Renal cortical epithelial cell (primary cell): ENCODE measurements at places on chromosomes 7 and 10.

DNA sequence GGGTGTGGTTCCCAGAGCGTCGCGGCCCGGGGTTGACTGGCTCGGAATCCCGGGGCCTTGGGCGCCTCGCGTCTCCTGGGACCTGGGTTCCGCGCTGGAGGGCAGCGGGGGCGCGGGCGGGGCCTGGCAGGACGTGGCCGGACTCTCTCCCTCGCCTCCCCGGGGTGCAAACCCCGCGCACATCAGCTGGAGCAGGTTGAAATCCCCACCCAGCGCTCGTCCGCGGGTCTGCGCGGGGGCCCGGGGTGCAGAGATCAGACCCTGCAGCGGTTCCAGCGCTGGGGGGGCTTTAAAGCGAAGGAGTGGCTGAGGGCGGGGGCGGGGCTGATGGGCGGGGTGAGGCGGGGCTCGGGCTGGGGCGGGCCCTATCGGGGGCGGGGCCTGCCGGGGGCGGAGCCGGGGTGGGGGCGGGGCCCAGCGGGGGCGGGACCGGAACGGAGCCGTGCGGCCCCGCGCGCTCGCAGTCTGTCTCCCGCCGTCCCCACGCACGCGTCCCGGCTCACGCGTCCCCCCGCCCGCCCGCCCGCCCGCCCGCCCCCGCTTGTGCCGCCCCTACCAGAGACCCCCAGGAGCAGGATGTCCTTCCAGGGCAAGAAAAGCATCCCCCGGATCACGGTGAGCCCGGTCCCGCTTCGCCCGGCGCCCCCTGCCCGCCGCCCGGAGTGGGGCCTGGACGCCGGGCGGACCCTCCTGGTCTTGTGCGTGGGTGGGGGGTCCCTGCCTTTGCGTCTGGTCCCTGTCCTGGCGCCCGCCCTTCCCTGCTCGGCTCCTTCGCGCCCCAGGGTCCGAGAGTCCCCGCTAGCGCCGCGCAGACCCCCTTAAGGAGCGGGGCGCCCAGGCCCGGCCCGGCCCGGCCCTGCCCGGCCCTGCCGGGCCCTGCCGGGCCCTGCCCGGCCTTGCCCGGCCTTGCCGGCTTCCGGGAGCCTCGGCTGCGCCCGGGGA, at the start of gene DPYSL4:
TSS of gene DPYSL4 (plus strand) at position 461 of the 942 bp plus-strand sequence. CDS start at position 577, 116 bp downstream.
- no peak for DNase-seq

GRCh38 chr7:131654668-131655326, 98.4 kb upstream of the PODXL start:
- DNase-seq, result peak; percentile 36

DNA sequence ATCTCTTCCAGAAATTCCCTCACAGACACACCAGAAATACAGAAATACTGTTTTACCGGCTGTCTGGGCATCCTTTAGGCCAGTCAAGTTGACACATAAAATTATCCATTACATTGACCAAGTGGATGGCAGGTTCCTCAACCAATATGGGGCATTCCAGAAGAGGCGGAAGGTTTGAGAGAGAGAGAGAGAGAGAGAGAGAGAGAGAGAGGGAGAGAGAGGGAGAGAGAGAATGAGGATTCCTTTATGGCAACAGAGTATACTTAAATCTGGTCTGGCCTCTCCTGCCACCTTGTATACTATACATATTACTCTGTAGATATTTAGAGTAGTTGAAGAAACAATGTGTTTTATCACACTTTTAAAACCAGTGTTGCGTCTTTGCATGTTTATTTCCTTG, 214.1 kb downstream of the CAMK1D start:
- no peak for DNase-seq

DNA sequence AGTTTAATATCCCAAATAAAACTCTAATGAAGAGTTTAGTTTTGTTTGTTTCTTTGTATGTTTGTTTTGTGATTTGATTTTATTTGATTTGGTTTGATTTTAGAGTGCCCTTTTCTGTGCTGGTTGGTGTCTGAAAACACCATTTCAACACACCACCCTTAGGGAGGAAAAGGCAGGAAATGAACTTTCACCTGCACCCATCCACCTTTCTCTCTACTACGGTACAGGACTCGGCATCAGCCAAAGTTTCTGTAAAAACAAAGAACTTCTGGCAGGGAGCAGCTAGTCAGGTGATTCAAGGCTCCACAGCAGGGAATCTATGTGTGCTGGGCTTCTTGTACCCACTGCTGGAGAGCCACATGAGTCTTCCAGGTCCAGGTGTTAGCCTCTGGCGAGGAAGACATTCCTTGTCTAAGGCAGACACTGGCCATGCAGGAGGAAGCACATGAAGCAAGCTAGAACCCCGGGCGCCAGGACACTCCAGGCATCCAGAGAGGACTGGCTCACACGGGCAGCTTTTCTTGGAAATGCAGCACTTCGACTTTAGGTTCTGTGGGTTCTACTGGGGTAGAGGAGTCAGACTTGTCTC, 22.1 kb upstream of the STK17A start:
- no peak for DNase-seq

DNA sequence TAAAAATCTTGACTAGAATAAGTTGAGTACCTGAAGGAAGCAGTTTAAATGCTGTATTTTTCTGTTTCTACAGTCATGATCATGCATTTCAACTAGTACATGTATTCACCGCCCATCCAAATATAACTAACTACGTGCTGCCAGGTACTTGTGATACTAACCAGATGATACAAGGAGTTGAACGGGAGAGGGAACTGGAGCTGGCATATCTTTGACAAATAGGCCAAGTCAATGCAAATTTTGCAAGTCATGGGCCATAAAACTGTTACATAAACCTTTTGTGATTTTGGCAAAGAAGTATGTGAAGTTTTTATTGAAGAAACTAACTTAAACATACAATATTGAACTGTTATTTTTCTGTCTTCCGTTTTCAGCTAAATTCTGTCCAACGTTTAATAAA, 14.5 kb downstream of the NUP42 start:
- DNase-seq, result no peak

- DNase-seq, result no peak
Observed at GRCh38 chr7:155551785-155552611, 5.6 kb upstream of the CNPY1 start.

GRCh38 chr7:26620352-26620751, 244.0 kb downstream of the SKAP2 start:
- DNase-seq, result peak; percentile 23

DNA sequence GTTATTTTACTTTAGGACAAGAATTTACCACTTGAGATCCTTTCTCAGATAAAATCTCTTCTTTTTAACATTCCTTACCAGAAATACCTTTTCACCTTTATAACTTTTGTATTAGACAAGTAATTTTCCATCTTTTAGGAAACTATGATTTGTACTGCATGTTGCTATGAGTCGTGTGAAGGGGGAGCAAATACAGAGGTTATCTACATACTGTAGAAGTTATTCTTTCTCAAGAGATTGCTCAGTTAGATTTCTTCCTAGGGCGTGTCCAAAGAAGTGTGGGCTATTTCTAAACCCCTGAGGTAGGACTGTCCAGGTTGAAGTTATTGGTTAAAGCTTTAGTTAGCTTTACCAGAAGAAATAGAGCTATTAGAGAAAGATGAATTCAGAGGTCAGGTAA, 30.2 kb upstream of the ARHGAP12 start:
- no peak for DNase-seq

GRCh38 chr10:88755753-88756152, 4.1 kb upstream of the LIPN start:
- DNase-seq, result no peak

DNA sequence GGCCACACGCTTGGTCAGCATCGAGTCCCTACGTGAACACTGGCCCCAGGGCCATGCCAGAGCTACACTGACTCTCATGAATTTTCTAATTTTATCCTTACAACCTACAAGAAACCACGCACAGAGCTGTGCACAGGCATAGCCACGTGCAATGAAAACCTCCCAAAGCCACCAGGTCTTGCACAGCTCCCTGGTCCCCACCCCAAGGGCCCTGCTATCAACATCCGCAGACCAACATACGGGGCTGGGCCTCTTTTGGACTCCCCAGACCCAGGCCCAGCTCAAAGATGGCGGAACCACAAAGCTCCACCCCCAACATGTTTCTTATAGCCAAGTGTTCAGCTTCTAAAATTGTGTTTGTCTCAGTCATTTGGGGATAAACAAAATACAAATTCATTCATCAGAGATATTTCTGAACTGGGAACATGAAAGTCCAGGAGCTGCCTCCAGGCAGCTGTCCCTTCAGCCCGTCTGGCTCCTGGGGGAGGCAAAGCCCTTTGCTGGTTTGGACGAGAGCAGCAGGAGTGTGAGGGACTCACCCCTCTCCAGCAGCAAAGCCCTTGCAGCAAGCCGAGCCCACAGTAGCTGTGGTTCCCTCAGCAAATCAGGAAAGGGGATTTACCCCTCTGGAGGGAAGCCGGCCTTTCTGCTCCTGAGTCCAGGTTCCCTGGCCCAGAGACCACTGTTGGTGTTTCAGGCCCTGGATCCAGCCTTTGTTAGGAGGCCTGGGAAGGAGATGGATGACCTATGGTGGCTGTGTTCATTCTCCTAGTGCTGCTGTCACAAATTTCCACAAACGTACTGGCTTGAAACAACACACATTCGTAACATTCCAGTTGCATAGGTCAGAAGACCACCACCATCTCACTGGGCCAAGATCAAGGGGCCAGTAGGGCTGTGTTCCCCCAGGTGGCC, 75.1 kb downstream of the OAT start:
- no peak for DNase-seq

GRCh38 chr7:19390795-19391194, 245.6 kb upstream of the FERD3L start:
- DNase-seq, result peak; percentile 14

DNA sequence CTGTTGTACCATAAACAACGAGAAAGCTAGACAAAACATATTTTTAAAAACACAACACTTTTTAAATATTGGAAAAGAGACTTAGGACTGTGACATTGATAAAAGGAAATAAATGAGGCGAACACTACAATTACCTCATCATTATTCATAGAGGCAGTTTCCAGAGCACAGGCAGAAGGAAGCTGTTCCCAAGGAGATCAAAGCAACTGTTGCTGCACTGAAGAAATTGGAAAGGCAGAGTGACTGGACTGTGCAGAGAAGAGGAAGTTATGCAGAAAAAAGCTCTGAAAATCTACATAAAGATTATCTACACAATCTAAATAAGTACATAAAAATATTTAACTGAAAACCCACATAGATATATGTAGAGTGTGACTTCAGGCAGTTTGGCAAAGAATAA, 32.8 kb downstream of the MYO3A start:
- peak; percentile 18 for DNase-seq

- no peak for DNase-seq
Observed at GRCh38 chr7:142745091-142745635, 4.1 kb upstream of the PRSS1 start.

DNA sequence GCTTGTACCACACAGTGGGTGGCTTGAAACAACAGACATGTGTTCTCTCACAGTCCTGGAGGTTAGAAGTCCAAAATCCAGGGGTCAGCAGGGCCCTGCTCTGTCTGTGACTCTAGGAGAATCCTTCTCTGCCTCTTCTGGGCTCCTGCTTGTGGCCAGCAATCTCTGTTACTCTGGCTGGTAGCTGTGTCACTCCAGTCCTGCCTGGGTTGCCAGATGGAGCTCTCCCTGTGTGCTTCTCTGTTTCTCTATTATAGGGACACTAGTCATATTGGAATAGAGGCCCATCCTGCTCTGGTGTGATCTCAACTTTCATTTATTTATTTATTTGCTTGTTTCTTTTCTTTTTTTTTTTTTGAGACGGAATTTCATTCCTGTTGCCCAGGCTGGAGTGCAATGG, 276.6 kb upstream of the GALNT17 start:
- no peak for DNase-seq

DNA sequence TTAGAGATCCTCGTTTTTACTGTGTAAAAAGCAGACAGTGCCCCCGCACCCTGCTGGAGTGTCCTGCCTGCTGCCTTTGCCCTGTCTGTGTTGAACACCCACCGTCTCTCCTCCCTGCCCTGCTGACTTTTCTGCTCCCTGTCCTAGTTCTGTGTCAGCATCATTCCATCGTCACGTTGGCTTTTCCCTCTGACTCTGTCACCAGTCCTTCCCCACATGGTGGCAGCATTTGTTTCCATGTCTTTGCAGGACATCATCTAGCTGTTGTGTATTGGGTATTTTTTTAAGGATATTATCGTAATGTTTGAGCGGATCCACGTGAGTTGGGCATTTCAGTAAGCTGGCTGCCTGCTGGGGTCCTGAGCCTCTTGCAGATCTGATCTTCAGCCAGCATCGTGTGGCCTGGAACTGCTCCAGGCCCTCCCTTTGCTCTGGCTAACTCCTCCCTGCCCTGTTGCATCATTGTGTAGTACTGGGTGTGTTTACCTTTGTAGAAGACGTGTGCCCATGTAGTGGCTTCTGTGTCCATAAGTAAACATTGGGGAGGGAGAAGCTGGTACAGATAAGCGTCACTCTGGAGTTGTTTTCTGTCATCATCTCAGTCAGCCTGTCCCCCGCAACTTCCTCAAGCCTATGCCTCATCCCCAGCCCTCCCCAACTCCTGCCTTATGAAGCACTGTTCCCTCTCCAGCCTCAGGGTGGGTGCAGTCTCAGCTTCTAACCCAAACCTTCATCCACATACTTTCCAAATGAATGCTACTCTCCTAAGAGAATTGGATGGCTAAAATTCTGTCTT, 44.3 kb downstream of the TRRAP start:
- DNase-seq, result peak; percentile 16

DNA sequence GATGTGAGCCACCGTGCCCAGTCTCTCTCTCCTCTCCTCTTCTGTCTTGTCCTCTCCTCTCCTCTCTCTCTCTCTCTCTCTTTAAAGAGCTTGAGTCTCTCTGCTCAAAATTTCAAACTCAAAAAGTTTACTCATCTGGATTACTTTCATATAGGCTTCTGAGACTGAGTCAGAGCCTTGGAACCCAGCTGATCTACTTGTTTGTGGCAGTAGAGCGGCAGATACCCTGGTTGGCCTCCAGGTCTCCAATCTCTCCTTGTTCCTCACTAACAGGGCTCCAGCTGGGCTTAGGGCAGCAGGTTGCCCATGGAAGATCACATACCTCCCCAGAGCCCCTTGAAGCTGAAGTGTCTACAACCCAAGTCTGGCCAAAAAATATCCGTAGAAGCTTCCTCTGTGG, 51.0 kb downstream of the HHEX start:
- no peak for DNase-seq

DNA sequence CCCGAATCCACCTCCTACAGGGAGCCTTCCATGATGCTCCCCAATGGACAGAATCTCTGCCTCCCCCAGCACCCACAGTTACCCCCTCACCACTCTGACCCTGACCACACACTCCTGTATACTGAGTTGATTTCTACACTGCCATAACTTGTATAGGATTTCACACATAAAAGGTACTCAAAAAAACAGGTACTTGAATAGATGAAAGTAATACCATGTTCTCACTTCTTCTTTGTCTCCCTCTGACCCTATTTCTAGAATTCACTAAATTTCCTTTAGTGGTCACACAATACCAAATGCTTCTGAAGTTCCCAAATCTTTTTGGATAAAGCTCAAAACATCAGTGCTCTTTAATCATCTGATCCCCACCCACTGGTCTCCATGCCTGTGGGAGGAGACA, 45.4 kb downstream of the HSPA12A start:
- no peak for DNase-seq
